Skin of body (tissue), 3 donors: ENCODE measurements at places on chromosomes 1 and 21. TPM values are rescaled to one million over a fixed set of nuclear protein-coding genes. Genes with fewer than 3 reads are reported as not detected.

The NCMAP gene
- 0.49 TPM for total RNA-seq

The TCEA3 gene
- 66.2 TPM for total RNA-seq

The COL8A2 gene
- 10.7 TPM for total RNA-seq

The LCE1E gene
- total RNA-seq: 0.59 TPM

The CCDC27 gene
- not detected for total RNA-seq

The BOLA1 gene
- 10.9 TPM for total RNA-seq

DNA sequence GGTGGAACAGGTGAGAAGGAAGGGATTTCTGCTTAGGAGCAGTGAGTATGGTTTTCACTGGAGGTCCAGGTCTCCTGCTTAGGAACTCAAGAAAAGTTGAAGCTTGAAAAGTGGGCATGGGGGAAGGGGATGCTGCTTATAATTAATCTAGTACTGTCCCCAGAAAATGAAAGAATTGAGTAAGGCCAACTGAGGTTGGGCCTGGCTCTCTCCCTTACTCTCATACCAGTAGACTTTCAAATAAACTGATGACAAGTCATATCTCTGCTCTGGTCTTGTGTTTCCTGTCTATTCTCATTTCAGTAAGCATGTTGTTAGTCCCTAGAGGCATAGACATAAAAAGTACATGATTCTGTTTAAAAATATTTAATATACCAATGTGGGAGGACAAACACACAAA lies 26.4 kb downstream of the CD48 start:
- no peak for DNase-seq

DNA sequence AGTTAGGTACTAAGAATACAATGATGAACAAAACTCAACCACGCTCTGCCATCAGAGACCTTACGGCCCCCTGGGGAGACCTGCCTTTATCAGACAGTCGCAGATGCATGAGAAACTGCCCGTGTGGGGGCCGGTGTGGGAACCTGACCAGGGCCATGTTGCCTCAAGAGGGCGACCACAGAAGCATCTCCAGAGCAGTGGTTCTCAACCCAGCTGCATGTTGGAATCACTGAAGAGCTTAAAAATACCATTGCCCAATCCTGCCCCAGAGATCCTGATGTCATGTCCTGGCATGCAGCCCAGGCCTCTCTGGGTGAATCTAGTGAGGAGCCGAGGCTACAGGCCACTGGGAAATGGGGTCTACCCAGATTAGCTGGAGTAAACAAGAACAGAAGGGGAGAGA lies 108.7 kb downstream of the PRDM2 start:
- no peak for DNase-seq

GRCh38 chr1:27940297-27940696 lies 5.5 kb downstream of the SMPDL3B start:
- DNase-seq: no peak

GRCh38 chr1:84845357-84845756 lies 47.6 kb downstream of the LPAR3 start:
- no peak for DNase-seq

- no peak for DNase-seq
Measured at GRCh38 chr1:184479435-184480167, 92.8 kb downstream of the C1orf21 start.

- no peak for DNase-seq
Measured at GRCh38 chr1:78095593-78095992, 49.8 kb downstream of the GIPC2 start.

- DNase-seq: no peak
Measured at GRCh38 chr1:153231363-153231762, 14.0 kb downstream of the PRR9 start.

- no peak for DNase-seq
Measured at GRCh38 chr1:153538315-153538821, 2.4 kb downstream of the S100A5 start.
